ENCODE measurements at places on chromosomes 7 and 10. TPM values are rescaled to one million over a fixed set of nuclear protein-coding genes. Genes with fewer than 3 reads are reported as not detected.

The ARMC3 gene
- total RNA-seq, result not detected

The HGF gene
- 18.8 TPM for total RNA-seq

The CLIP2 gene
- total RNA-seq, result 16.1 TPM

The CPA4 gene
- total RNA-seq, result 0.62 TPM

The ANKRD1 gene
- total RNA-seq, result 43.7 TPM

The SDHAF3 gene
- 14.2 TPM for total RNA-seq

Data from posterior vena cava (tissue), 2 donors.